ENCODE measurements at places on chromosomes 6 and 20.
A peak's percentile ranks its signal among the peaks of the same experiment; 100 is the strongest.

DNA sequence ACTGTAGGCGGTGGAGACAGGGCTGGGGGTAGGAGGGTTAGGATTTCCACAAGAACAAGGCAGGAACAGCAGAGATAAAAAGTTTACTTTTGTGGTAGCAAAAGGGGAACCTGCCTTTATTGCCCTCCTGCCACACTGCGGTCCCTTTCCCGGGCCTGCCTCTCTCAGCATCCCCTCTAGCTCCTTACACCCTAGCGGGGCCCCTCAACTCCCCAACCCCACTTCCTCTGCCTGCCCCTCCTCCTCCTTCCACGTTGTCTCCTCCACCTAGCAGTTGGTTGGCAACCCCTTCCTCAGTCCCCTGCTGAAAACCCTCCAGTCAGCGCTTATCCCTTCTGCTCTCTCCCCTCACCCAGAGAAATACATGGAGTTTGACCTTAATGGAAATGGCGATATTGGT, 714 bp downstream of the AIF1 start:
- no peak overlapping the region for H3K27ac ChIP-seq
- H3K4me1 ChIP-seq = no peaks in the 10 kb centered on the region
- no peaks in the 10 kb centered on the region for H3K27me3 ChIP-seq
- no peaks in the 10 kb centered on the region for H3K36me3 ChIP-seq

DNA sequence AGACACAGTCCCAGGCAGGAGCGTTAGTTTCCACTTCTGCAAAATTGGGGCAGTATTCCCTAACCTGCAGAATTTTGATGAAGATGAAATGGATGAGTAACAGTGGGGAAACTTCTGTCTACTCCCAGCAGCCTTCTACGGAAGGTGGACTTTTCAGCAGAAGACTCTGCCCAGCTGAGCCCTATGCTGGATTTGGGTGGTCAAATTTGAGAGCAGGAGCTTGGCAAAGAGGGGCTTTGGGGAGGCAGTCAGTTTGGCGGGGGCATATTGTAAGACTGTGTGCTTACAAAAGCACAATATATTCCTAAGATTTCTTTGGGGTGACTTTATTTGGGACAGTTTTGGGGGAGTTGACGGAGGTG, 5.4 kb upstream of the SDCBP2 start:
- H3K4me3 ChIP-seq = no peak overlapping the region
- H3K27me3 ChIP-seq = no peaks in the 10 kb centered on the region
- H3K4me1 ChIP-seq = peaks cover 11% of the 10 kb centered on the region
- H3K27ac ChIP-seq = no peak overlapping the region

- H3K4me3 ChIP-seq = no peak overlapping the region
- H3K4me1 ChIP-seq = no peaks in the 10 kb centered on the region
- H3K36me3 ChIP-seq = no peaks in the 10 kb centered on the region
Observed at GRCh38 chr6:72151742-72152141, 265.4 kb downstream of the RIMS1 start.

DNA sequence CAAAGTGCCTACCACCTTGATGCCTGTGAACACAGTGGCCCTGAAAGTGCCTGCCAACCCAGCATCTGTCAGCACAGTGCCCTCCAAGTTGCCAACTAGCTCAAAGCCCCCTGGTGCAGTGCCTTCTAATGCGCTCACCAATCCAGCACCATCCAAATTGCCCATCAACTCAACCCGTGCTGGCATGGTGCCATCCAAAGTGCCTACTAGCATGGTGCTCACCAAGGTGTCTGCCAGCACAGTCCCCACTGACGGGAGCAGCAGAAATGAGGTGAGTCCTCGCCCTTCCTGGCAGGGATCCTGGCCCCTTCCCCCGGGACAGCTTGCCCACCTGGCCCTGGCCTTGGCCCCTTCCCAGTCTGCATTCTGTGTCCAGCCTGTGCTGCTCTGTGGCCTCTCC, 17.9 kb downstream of the MAVS start:
- no peak for DNase-seq
- no peak overlapping the region for H3K27ac ChIP-seq
- no peaks in the 10 kb centered on the region for H3K4me1 ChIP-seq
- H3K4me3 ChIP-seq = no peak overlapping the region

GRCh38 chr6:68447112-68447511, 188.0 kb upstream of the ADGRB3 start:
- H3K36me3 ChIP-seq = no peaks in the 10 kb centered on the region
- H3K4me1 ChIP-seq = no peaks in the 10 kb centered on the region
- H3K27me3 ChIP-seq = no peaks in the 10 kb centered on the region
- no peak overlapping the region for H3K4me3 ChIP-seq
- DNase-seq = no peak
- H3K27ac ChIP-seq = no peak overlapping the region

- no peaks in the 10 kb centered on the region for H3K4me1 ChIP-seq
- no peaks in the 10 kb centered on the region for H3K27me3 ChIP-seq
- no peak for DNase-seq
Observed at GRCh38 chr6:84135291-84135690, 92.2 kb downstream of the CEP162 start.

- no peak within 1 kb of the TSS for H3K27ac ChIP-seq
- H3K4me1 ChIP-seq = no peaks in the 10 kb centered on the region
- peak within 1 kb of the TSS; percentile 65 for H3K4me3 ChIP-seq
- no peaks in the 10 kb centered on the region for H3K27me3 ChIP-seq
- peak; percentile 19 for DNase-seq
Observed at GRCh38 chr6:132400883-132401617, at the start of gene MOXD1. Gene MOXD1 (minus strand): TSS chr6:132401475. CDS start chr6:132401426, 49 bp downstream.

GRCh38 chr6:26457264-26457805, 420 bp upstream of the BTN2A1 start:
- peak; percentile 29 for DNase-seq
- H3K27ac ChIP-seq = peak overlapping the region; percentile 89
- no peaks in the 10 kb centered on the region for H3K36me3 ChIP-seq
- H3K27me3 ChIP-seq = no peaks in the 10 kb centered on the region

- no peaks in the 10 kb centered on the region for H3K27me3 ChIP-seq
- peak; percentile 15 for DNase-seq
- H3K4me1 ChIP-seq = no peaks in the 10 kb centered on the region
- H3K36me3 ChIP-seq = no peaks in the 10 kb centered on the region
- H3K27ac ChIP-seq = no peak overlapping the region
- H3K4me3 ChIP-seq = no peak overlapping the region
Observed at GRCh38 chr20:42530855-42531448, 658.8 kb downstream of the PTPRT start.
